Activated CD4-positive, alpha-beta T cell treated with anti-CD3 and anti-CD28 coated beads, Interleukin-2, amount 50 U/mL, for 24 hours (primary cell): ENCODE measurements at places on chromosomes 5 and 9.
A peak's percentile ranks its signal among the peaks of the same experiment; 100 is the strongest.

DNA sequence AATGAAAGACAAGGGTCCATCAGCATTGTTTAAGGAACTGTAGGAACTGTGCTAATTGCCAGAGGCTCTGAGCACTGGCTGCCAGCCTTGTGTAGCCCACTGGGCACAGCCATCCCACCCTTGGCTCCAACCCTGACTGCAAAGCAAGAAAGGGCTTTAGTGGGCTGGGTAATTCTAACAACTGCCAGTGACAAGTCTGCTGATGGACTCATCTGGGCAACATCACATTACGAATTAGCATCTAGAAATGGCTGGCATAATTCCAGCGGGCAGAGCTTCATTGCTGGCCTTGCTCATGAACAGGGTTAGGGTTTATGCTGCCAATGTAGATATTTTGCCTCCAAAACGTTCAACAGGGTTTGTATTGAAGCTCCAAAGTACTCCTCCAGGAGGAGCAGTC, 326.9 kb downstream of the ARHGEF28 start:
- DNase-seq = no peak

DNA sequence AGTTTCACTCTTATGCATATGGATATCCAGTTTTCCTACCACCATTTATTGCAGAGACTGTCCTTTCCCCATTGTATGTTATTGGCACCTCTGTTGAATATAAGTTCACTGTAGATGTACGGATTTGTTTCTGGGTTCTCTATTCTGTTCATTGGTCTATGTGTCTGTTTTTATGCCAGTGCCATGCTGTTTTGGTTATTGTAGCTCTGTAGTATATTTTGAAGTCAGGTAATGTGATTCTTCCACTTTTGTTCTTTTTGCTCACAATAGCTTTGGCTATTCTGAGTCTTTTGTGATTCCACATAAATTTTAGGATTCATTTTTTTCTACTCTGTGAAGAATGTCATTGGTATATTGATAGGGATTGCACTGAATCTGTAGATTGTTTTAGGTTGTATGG, 26.1 kb upstream of the CCNB1 start:
- DNase-seq = no peak

DNA sequence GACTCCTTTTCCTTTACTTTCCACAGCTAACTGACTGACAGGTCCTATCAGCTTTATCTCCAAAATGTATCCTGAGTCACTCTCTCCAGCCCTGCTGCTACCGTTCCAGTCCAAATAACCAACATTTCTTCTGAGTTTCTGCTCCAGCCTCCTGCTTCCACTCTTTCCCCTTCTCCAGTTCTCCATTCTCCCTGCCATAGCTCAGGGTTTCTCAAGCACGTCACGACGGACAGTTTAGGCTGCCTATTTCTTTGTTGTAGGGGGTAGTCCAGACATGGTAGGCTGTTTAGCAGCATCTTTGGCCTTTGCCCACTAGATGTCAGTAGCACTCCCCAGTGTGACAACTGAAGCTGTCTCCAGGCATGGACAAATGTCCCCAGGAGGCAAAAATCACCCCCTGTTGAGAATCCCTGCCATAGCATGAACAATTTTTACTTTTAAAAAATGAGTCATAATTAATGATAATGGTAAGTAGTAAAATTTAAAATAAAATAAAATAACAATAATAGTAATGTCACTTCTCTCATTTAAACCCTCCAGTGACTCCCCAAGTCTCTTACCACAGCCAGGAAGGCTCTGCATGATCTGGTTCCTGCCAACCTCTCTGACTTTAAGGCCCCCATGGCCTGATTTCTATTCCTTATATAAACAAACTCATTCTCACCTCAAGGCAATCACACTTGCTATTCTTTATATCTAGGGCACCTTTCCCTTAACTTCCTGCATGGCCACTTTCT, 105.4 kb upstream of the FER start:
- DNase-seq = peak; percentile 13

- no peak for DNase-seq
These were observed 2.0 kb upstream of the SPINK9 start for GRCh38 chr5:148333262-148333849.

GRCh38 chr5:107219993-107220392, 450.7 kb downstream of the EFNA5 start:
- DNase-seq = no peak

GRCh38 chr9:13800776-13801175, 513.2 kb downstream of the NFIB start:
- no peak for DNase-seq

GRCh38 chr5:39209924-39210323, 9.4 kb downstream of the FYB1 start:
- peak; percentile 64 for DNase-seq

DNA sequence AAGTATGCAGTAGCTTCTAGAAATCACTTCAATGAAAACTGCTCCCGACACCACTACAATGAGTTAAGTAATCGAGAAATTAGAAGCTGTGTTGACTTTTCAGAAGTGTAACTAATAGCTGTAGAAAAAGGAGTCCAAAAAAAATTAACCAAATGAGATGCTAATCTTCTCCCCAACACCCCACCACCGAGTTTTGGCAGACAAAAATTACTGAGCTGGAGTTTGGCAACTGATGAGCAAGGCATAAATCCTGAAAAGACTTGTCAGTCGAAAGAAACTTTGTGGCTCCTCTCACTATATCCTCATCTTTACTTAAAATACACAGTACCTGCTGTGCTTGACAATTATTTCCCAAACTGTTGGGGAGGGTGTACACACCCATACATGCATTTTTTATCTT, 191.9 kb downstream of the EBF1 start:
- DNase-seq = no peak

DNA sequence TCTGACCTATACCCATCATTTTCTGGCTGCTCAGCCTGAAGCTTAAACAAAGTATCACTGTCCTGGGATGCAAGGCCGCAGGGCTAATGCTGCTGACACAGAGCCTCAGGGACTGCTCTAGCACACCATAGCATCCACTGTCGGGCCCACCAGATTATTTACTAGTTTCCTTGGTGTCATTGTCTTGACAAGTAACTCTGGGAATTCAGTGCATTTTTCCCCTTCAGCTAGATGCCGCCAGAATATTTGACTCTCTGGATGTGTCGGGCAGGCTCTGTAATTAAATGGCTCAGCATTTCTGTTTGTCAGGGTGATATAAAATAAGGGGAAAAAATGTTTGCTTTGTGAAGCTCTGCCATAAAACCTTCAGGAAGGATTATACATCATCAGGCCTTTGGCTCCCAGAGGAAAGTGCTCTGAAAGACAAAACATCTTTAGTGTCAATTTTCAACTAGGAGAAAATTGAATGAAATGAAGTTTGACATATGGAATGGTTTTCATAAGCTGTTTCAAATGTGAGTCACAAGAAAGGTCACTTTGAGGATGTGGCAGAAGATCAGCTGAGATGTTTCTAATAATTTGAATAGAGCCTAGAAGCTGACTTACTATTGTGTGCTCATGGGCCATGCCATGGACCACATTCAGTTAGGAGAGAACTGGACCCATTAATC, 350.1 kb downstream of the TMEM232 start:
- DNase-seq = no peak

DNA sequence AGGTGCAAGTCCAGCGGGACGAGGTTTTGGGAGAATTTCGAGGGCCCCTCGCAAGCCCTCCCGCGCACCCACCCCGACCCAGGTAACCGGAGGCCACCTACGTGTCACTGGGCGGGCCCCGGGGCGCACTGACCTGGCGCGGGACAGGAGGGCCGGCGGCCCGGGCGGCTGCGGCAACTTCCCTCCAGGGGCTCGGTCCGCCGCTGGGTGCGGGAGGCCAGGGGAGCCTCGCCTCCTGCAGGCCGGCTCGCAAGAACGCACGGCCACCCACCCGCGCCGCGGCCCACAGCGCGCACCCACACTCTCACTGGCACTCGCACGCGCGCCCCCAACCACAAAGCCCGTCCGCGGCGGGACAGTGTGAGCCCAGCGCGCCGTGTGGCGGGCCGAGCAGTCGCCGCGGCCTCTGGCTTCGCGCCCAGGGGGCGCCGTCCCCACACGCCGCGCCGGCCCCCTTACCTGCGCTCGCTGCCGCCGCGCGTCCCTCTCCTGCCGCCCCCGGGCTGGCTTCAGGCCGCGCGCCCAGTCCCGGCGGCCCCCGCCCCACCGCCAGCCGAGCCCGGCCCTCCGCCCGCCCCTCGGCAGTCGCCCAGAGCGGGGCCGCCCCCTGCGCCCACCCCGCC, 451 bp downstream of the LPAR1 start:
- no peak for DNase-seq

- DNase-seq = no peak
These were observed 22.0 kb upstream of the WNK2 start for GRCh38 chr9:93161786-93162562.
